ENCODE measurements at places on chromosomes 1 and 21. TPM values are rescaled to one million over a fixed set of nuclear protein-coding genes. Genes with fewer than 3 reads are reported as not detected.
A peak's percentile ranks its signal among the peaks of the same experiment; 100 is the strongest.

- DNase-seq, result no peak
Measured at GRCh38 chr1:56972976-56973375, 7.2 kb upstream of the C8B start.

GRCh38 chr1:170594066-170594626 lies 62.2 kb downstream of the GORAB start:
- no peak for DNase-seq

Gene ST7L
- 24.8 TPM for total RNA-seq

DNA sequence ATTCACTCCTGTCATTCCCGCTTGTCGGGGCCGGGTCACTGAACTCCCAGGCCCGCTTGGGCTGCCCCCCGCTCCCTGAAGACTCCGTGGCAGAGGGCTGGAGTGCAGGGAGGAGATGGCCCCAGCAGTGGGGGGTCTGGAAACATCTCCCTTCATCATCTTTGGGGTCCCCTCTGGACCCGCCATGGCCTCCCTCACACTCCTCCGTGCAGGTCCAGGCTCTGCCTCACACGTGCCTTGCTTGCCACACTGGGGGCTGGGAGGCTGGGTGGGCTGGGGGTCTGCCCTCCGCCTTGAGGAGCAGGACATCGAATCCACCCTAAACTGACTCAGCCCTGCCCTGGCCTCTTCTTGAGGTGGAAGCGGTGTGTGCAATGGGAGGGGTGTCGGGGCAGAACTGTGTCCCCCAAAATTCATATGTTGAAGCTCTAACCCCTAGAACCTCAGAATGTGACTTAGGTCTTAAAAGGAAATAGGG lies 35.2 kb downstream of the POFUT2 start:
- DNase-seq, result no peak

Gene UROD
- 116 TPM for total RNA-seq

DNA sequence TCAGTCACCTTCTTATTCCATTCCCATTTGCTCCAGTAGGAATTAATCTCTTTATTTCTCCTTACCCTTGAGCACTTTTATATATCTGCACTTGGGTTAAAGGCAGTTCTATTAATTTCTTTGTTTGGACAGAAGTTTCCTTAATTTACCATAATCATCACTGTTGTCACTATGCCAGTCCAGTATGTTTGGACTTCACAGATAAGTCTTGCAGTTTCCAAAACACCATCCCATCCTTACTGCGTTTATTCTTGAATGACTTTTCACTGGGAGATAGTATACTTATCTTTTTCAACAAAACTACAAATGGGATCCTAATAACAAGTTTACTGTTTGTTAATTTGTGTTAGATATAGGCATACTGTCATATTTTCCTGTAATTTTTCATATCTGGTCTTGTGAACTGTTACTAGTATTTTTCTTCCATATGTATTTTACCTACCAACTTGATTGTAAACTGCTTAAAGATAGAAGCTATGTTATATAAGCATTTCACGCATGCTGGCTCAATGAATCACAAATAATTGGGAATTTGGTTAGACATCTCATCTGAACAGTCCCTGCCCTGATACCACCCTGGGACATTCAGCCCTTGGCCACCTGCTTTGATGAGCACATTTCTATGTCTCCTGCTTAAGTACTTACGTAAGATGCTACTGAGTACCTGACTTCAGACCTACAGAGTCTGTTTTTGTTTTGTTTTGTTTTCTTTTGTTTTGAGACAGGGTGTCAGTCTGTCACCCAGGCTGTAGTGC lies 78.2 kb downstream of the OLFML2B start:
- DNase-seq, result no peak

DNA sequence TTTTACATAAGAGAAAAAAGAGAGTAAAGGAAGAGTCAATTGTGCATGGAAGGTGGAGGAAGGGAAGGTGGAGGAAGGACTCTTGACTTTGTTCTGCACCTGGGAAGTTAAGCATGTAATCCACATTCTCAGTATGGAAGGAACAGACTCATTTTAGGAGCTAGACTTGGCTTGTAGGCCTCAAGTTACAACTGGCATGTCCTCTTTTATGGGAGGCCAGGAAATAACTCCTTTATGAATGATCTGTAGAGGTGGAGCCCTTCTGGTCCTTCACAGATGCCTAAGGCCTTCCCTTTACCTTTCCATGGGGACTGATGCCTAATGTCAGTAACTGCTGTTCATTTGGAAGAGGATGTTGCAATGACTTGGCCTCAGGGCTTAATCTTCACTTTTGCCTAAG lies 29.4 kb upstream of the CCSAP start:
- DNase-seq, result no peak

- DNase-seq, result no peak
Measured at GRCh38 chr1:14654554-14654953, 56.1 kb downstream of the KAZN start.

DNA sequence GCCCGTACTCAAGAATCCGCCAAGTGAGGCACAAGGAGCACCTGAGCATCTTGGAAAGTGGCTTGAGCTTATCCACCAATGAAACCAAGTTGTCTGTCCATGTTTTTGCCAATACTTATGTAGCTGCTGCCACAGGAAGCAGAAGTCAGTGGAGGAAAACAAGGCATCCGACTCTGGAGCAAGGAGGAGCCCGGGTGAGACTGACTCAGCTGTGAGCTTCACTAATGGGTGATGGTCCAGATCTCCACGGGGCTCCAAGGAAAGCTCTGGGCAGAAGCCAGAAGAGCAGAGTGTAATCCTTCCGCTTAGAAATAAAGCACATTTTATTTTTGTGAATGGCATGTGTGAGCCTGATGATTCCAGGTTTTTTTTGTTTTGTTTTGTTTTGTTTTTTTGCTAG lies 12.3 kb upstream of the SSR2 start:
- DNase-seq, result no peak

Gene PRR9
- not detected for total RNA-seq

Gene FCER1G
- 0.28 TPM for total RNA-seq

Gene DUSP12
- total RNA-seq, result 54.7 TPM

GRCh38 chr1:103576065-103576464 lies 4.7 kb downstream of the AMY2B start:
- DNase-seq, result no peak

Gene UTS2
- not detected for total RNA-seq

GRCh38 chr1:167641786-167642500 lies 11.9 kb downstream of the RCSD1 start:
- no peak for DNase-seq

Gene S100A2
- 3.2 TPM for total RNA-seq

DNA sequence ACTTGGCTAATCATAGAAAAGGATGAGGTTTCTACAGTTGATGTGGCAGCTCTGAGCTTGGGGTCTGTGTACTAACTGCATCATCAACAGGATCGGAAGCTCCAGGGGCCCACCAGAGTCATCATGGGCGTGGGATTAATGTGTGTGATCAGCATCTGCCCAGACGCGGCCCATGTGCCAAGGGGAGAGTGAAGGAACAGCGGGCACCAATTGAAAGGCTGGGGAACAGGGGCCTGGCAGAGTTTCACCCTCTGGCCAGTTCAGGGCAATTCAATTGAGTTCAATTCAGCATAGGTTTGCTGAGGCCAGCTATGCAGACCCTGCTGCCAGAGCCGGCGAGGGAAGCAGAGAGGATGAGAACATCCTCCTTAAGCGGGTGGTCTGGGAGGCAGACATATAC lies 260.0 kb upstream of the AJAP1 start:
- no peak for DNase-seq

DNA sequence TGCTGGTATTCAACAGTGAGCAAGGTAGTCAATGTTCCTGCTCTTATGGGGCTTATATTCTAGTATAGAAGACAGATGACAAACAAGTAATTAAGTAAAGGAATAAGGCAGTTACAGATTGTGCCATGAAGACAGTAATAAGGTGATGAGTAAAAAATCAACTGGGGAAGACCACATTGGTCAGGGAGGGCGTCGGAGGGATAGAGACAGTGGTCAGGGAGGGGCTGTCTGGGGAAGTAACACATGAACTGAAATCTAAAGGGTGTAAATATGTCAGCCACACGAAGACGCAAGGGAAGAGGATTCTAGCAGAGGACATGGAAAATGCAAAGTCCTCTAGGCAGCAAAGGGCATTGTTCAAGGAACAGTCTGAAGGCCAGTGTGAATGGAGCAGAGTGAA lies 10.1 kb downstream of the IL12RB2 start:
- no peak for DNase-seq

DNA sequence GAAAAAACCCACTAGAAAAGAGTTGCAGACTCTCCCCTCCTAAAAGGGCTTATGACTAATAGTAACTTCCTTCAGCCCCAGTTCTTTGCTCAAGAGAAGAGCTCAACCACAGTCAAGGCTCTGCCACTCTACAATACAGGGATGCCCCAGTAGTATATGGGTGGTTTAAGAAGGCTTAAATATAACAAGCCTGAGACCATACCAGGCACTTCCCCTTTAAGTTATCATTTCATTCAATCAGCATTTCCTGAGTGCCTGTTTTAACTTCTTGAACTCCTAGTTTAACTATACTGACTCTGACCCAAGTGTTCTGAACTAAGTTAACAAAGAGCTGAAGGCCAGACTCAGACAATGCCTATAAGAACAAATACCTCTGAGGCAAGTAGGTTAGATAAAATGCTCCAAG lies 19.8 kb downstream of the PRPF38A start:
- no peak for DNase-seq

Gene S100PBP
- 42.6 TPM for total RNA-seq

Gene TNNT2
- total RNA-seq, result 74.9 TPM

DNA sequence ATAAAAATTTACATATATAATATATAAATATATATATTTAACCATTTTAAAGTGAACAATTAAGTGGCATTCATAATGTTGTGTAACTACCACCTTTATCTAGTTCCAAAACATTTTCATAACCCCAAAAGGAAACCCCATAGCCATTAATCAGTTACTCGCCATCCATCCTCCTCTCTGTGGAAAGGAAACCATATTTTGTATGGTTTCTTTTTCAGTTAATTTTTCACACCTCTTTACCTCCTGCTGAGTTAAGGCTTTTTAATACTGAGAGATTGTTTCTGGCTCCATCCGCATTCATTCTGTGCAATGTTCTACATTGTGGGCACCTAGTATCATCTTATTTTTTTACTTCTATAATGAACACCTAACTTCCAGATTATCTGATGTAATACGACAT lies 512.1 kb downstream of the LMO4 start:
- DNase-seq, result no peak

DNA sequence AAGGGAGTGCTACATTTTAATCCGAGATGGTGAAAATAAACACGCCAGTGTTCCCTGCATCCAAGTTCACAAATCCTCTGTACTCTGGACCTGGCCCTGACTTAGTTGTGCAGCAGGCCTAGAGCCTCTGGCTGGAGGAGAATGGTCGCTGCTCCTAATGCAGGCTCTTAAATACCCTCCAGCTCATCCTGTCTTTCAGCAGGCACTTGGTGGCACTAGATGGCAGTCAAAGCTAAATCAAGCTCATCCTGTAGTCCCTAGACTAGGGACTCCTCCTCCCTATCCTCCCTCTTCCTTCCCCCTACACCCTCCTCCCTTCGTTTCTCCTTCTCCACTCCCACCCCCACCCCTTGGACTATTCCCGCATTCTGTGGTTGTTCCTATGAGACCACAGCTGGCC lies 41.6 kb upstream of the MTR start:
- DNase-seq, result no peak

- DNase-seq, result peak; percentile 66
Measured at GRCh38 chr1:207644852-207645634, at the start of gene CR1L. Gene CR1L (plus strand): TSS chr1:207645133. CDS start chr1:207645234, 101 bp downstream.

DNA sequence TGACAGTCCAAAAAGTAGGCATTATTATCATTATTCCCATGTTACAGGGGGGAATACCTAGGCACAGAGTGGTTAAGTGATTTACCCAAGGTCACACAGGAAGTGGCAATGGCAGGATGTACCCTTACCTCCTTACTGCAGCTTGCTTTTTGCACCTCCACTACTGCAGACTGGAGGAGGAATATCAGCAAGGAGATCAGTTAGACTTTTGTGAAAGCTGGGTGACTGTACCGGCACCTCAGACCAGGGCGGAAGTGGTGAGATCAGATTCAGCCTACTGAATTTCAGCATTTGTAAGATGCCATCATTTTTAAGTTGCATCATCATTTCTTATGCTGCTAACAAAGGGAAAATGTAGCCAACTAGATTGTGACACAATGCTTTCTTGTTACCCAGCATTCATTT lies 4.5 kb downstream of the ADARB1 start:
- no peak for DNase-seq

Gene C1orf210
- not detected for total RNA-seq

GRCh38 chr1:10324627-10325026 lies 74.2 kb upstream of the PGD start:
- DNase-seq, result no peak

Gene FAM177B
- total RNA-seq, result not detected

- no peak for DNase-seq
Measured at GRCh38 chr21:39208624-39209333, 25.5 kb upstream of the PSMG1 start.

GRCh38 chr1:184734980-184735379 lies 19.7 kb downstream of the EDEM3 start:
- no peak for DNase-seq

GRCh38 chr1:11648039-11648438 lies 6.2 kb downstream of the FBXO2 start:
- peak; percentile 38 for DNase-seq

GRCh38 chr1:77120950-77121349 lies 98.3 kb downstream of the PIGK start:
- DNase-seq, result no peak

Gene PAPPA2
- 0.04 TPM for total RNA-seq

- DNase-seq, result no peak
Measured at GRCh38 chr1:103194060-103194459, 85.7 kb upstream of the COL11A1 start.

Gene FYB2
- total RNA-seq, result not detected

Gene KRTAP11-1
- not detected for total RNA-seq

- no peak for DNase-seq
Measured at GRCh38 chr1:76769911-76770310, 97.4 kb upstream of the ST6GALNAC5 start.

- DNase-seq, result peak; percentile 57
Measured at GRCh38 chr21:43193651-43194302, 25.0 kb downstream of the CRYAA start.

Gene HSD3B2
- total RNA-seq, result not detected

GRCh38 chr1:215059947-215060346 lies 22.6 kb upstream of the KCNK2 start:
- no peak for DNase-seq

Gene KIAA0040
- total RNA-seq, result 1.7 TPM

Gene TRIM45
- total RNA-seq, result 16.1 TPM

- peak; percentile 16 for DNase-seq
Measured at GRCh38 chr1:158203693-158204457, 23.2 kb downstream of the CD1D start.

- DNase-seq, result no peak
Measured at GRCh38 chr1:57826535-57826934, 402.7 kb upstream of the DAB1 start.

Gene AMPD2
- 42.6 TPM for total RNA-seq

- no peak for DNase-seq
Measured at GRCh38 chr21:40732253-40733023, 114.5 kb downstream of the DSCAM start.

DNA sequence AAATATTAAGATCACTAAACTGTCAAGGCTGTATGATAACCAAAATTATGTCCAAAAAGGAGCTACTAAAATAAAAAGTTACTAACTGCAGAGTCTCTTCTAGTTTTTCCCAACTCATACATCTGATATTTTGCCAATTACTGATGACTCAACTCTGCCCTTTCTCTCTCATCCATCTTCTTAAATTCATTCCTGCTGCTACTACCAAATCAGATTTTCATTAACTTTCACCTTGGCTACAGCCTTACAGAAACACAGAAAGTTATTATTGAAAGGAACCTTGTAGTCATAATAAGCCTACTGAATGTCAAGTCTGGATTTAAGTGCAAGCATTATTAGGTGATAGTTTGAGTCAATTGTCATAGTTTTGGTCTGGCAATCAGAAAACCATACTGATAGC lies 273.1 kb downstream of the DPYD start:
- no peak for DNase-seq

All from SJCRH30 (cell line).